Pancreas (tissue), 10 donors: ENCODE measurements at places on chromosomes 11 and 22. TPM values are rescaled to one million over a fixed set of nuclear protein-coding genes. Genes with fewer than 3 reads are reported as not detected.

DNA sequence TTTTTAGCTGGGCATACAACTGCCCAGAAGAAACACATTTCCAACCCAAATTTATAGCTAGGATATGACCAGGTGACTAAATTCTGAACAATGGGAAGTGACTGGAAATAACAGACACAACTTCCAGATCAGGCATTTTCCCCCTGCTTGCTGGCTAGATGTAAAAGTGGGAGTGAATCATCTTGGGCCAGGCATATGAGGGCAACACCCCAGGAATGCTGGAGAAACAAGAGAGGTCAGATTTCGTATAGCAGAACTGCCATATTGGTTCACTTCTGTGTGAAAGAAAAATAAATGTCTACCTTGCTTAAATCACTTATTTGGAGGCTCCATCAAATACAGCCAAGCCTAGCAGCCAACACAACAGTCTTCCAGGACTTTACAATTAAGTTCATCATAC, 7.4 kb downstream of the ATL3 start:
- no peak for DNase-seq

GRCh38 chr11:112013497-112014164, 11.6 kb upstream of the DLAT start:
- no peak for DNase-seq

- DNase-seq, result peak; percentile 53
Measured at GRCh38 chr22:46033256-46034200, 56.6 kb upstream of the WNT7B start.

Gene LRRC74B
- not detected for total RNA-seq

- no peak for DNase-seq
Measured at GRCh38 chr11:23554002-23554401, 693.7 kb upstream of the CCDC179 start.

DNA sequence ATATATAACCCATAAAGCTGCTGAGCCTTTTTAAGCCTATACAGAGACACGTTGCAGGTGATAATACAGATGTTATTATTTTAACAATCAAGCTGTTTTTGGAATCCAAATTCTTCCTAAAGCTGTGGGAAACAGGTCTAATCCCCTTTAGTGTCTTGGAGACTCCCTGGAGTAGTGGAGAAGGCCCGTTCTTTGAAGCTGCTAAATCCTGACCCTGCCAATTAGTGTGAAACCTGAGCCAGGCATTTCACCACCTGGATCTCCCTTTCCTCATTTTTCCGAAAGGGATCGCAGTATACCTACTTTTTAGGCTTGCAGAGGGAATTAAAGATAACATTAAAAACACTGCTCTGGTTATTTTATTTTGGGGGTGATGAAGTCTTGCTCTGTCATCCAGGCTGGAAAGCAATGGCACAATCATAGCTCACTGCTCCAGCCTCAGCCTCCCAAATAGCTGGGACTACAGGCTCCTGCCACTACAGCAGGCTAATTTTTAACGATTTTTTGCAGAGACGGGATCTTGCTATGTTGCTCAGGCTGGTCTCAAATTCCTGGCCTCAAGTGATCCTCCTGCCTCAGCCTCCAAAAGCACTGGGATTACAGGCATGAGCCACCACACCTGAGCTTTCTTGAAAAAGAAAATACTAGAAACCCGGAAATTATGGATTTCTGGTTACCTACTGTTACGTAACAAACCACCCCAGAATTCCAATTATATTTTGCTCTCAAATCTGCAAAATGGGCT, 1.7 kb upstream of the EIF4ENIF1 start:
- no peak for DNase-seq
